ENCODE measurements at places on chromosomes 13 and 19.

DNA sequence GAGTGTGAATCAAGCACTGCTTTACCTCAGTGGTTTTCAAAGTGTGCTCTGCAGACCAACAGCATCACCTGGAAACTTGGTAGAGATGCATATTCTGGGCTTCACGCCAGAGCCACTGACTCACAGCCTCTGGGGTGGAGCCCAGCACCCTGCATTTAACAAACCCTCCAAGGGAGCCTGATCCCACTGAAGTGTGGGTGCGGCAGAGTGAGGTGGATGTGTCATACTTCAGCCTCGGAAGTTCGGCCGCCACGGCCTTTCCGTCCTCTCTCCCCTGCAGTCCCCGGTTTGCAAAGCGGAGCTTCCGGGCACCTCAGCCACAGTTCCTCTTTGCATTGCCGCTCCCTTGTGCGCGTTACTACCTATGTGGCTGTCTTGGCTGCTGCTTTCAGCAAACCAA, 33.3 kb upstream of the MICU2 start:
- peak; percentile 91 for DNase-seq

DNA sequence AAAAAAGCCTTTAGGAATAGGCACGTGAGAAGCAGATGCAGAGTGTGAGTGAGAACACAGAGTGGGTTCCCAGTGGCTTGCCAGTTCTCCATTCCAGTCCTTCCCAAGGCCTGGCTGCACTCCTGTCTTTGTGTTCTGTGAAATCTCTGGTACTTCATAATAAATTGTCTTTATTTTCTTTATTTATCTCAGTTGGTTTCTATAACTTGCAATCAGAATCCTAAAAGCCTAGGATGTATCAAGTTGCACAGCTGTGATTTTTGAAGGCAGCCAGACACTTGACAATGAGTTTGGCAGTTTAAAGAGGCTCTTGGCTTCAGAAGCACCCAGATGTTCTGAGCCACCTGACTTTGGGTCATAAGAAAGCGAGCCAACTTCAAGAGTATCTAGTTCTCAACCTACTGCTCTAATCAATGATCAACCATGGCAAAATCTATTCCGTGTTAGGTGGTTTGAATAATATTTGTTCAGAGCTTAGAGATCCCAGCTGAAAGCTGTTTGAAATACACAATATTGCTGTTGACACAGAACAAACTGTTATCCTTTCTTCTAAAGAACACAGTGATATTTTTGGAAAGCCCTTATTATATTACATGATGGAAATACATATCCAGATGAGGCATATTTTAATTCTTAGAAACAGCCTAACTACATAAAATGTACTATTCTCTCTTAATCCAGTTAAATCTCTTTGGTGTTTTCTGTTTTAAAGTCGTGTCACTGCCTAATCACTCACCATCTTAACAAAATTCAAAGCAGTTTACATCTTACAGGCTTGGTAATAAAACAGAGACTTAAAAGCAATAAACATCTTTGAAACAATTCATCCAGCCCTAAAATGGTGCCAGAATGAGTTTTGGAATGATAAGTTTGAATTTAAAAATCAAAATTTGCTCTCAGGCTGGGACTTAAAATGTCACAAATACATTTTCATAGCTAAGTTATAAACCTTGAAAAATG, 483.0 kb upstream of the NBEA start:
- DNase-seq = no peak

DNA sequence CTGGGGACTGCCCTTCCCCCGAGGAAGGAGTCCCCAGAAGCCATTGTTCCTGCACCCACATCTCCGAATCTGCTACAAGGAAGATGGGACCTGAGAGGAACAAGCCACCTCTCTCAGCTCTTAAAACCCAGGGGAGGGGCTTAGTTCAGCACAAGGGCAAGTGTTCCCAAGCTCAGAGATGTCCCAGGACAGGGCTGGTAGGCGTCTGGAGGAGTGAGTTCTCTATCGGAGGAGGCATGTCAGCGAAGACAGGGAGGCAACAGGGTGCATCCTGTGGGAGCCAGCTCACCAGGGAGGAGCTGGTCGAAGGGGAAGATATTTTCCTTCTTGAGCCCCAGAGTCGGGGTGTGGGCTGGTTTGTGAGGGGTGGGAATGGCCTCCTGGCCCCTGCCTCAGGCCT, 54.8 kb downstream of the CELF5 start:
- no peak for DNase-seq

- no peak for DNase-seq
Measured at GRCh38 chr19:33241530-33242101, 16.0 kb upstream of the SLC7A10 start.

DNA sequence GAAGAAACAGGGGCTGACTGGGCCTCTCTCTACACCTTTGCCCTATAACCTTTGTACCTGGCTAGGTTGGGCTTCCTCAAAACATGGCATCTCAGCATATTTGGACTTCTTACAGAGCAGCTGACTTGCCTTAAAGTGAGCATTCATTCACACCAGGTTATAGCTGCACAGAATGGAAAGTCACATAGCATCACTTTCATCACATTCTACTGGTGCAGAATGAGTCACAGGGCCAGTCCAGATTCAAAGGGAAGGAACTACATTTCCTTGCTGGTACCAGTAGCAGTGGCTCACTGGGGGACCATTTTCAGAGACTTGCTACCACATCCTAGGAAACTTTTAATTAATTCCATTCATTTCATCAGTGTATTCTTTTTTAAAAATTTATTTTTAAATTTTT, 20.3 kb upstream of the TPTE2 start:
- no peak for DNase-seq

GRCh38 chr19:737591-738093, 13.3 kb upstream of the MISP start:
- DNase-seq = no peak

DNA sequence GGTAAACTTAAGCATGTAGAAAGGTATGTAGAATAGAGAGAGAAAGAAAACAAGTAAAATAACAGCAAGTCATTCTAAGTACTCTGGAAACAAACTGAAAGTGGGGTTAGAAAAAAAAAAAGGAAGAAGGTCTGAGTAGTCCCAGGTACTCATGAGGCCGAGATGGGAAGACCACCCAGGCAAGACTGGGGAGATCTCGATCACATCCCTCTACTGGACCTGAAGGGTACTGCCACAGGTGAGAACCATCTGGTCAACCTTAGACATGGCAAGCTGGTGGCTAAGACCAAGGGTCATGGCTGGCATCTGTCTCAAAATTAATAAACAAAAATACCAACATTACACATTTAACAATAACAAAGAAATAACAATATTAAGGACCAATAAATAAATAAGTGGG, 36.3 kb upstream of the ZNF724 start:
- no peak for DNase-seq

DNA sequence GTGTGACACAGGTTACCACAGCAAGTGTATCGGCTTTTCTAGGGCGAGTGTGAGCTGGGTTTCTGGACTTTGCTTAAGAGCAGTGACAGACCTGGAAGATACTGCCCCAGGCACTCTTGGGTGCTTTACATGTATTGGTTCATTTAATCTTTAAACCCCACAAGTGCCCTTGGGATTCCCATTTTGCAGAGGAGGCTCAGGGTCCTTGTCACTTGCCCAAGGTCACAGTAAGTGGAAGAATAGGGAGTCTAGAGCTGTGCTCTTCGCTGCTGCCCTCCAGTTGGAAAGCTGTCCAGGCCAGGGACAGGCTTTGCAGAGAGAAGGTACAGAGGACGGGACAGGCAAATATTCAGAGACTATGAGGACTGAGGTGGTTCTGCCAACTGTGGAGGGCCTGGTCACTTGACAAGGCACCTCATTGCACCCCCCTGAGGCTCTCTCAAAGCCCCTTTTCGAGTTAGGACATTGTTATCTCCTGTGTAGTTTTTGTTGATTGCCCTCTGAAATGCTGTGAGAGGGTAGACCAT, 42.4 kb downstream of the BBC3 start:
- DNase-seq = no peak

- peak; percentile 83 for DNase-seq
Measured at GRCh38 chr19:58330458-58330857, 3.7 kb downstream of the ZSCAN22 start.

DNA sequence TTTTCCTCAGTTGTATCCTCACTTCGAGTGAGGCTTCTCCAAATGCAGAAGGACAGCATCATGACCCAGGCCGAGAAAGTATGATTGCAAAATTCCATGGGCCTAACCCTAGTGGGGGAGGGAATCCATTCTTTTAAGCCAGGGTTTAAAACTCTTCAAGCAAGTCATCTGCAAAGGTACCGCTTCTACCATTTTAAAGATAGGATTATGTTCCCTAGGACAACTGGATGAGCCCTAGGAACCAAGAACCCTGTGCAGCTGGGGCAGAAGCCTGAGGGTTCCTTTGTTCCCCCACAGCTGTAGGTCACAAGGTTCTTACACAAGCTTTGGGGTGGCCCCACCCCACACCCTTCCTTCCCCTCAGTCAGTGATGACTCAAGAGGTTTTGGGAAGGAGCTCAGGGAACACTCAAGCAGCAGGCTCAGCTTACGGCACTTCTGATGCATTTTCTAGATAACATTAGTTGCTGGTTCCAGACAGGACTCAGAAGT, 13.5 kb downstream of the ARL11 start:
- DNase-seq = peak; percentile 67

DNA sequence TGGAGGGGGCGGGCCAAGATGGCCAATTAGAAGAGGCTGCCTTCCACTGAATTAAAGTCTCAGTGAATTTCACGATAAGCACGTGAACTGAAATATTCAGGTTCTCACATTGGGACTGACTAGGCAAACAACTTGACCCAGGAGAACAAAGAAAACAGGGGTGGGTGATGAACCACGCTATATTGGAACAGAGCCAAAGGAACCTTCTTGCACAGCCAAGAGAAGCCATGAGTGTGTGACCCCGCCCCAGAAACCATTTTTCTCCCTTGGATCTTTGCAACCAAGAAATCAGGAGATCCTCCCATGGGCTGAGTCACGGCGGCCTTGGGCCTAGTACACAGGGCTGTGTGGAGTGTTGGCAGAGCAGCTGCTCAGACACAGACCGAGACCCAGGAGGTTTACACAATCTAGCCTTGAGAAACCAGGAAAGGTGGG, 36.8 kb downstream of the ERICH4 start:
- DNase-seq = peak; percentile 30

- no peak for DNase-seq
Measured at GRCh38 chr19:17811681-17812080, 9.6 kb downstream of the INSL3 start.

- no peak for DNase-seq
Measured at GRCh38 chr13:28185256-28185655, 46.9 kb downstream of the PAN3 start.

DNA sequence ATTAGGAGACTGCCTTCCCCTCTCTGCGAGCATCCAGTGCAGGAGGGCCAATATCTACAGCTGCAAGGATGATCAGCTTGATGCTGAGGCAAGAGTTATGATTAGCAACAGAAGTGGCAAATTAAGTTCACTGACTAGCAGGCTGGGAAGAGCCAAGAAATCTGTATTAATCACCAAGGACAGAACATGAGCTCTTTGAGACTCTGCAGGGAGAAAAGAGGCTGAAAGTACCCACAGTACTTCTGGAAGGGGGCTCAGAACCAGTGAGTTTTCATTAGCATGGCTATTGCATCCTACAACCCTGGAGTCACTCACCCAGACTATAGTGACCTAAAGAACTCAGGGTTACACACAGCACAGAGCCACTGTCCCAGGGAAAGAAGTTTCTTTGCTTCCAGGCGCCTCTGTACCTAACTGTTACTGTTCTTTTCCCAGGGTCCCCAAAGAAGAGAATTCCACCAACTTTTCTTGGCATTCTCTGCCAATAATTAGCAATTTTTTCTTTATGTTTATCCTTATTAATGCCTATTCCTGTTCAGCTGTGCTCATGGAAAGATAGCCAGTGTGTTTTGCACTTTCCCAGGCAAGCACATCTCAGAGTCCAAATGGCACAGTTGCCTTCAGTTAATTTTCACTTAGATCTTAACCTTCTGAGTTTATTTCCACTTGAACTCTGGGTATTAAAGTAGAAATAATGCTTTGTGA, 25.8 kb upstream of the MEDAG start:
- DNase-seq = no peak

DNA sequence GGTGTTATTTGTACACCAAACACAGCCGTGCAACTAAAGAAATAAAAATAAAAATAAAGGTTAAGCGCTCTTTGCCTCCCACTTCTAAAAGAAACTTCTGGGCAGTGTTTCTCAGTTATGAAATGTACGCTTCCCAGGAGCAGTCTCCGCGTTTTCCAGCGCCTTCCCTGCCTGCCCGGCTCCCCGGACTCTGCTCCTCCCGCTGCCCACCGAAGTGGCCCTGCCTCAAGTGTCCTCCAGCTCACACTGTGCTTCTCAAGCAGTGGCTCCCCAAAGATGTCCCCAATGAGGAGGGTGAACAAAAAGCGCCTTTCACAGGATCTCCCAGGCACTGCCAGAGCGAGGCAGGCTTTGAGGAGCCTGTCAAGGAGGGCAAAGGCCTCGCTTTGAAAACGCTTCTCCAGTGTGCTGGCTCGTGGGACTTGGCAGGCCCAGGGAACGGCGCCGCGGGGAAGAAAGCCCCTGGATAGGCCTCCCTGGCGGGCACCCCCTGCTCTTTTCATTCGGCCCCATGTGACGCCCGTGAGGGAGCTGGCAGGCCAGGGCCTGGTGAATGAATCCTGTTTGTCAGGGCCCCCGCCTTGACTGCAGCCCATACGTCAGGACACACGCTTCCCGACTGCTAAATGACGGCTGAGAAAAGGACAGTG, 187.1 kb downstream of the FOXO1 start:
- no peak for DNase-seq

DNA sequence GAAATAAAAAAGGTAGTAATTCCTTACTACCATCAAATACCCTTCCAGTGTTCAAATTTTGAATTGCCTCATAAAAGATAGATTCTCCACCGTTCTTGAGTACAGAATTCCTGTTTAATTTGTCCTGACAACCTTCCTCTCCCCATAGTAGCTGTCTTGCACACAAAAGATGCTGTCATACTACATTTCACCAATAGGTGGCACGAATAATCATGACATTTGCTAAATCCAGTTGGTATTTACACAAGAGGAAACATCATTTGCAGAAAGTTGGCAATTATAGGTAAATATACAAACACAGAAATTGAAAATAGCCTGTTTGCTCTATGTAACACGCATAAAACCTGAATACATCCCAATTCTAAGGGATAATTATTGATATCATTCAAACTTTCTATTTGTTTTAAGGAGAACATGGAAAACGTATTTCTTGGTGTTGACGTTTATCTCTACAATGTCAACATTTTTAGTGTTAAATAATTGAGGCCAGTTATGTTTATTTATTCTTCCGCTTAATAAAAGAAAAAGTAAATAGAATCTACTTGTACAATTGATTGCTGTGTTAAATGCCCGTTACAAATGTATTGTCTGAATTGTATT, 58.3 kb upstream of the CLDN10 start:
- peak; percentile 50 for DNase-seq

- DNase-seq = no peak
Measured at GRCh38 chr13:44407379-44407778, 33.8 kb downstream of the SERP2 start.

DNA sequence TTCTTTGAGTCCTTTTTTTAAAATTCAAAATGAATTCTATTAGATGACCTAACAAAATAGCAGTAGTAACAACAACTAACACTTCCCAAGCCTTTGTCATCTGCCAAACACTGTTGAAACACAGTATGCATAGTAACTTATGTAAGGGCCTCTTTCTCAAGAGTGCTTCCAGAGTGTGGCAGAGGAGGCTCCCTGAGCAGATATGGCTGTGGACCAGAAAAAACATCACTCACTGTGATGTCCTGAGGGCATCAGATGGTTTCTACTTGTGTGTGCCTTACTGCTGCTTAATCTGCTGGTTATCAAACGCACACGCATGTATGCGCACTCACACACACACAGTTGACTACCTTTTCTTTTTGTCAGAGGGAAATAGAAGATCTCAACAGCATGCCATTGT, 110.8 kb downstream of the DLEU7 start:
- DNase-seq = peak; percentile 90

Measured in RPMI7951 (cell line).